Activated naive CD8-positive, alpha-beta T cell treated with anti-CD3 and anti-CD28 coated beads, Interleukin-2, amount 50 U/mL, for 16 hours (primary cell): ENCODE measurements at places on chromosomes 2 and 18.

GRCh38 chr2:70692256-70692655, 75.7 kb downstream of the ADD2 start:
- no peak for DNase-seq

DNA sequence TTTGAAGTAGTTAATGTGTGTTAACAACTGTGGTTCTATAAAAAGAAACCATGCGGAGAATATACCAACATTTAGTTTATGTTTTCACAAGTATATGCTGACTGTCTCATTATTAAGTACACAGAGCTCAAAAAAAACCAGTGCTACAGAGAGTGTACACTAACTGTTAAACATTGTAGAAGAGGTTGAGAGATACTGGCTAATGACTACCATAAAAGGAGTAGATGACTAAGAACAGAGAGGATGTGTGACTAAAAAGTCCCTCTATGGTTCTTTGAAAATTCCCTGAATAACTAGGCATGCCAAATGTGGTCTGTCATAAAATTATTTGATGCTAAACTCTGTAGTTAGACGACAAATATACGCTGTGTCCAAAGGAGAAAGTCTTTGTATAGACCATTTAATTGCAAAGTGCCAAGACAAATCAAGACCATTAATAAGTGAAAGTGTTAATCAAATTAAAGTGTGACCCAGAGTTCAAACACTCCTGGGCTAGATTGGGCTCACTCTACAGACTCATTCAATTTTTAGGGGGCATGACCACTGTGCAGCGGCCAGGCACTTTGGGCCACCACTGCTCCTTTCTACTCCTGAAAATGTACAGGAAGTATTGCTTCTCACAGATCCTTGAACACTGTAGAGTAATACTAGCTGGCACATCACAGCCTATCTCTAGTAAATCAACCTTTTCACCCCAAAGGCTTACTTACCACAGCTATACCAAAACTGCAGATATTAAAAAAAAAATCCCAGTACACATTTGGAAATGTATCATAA, 45.1 kb upstream of the SERTAD2 start:
- DNase-seq, result no peak

DNA sequence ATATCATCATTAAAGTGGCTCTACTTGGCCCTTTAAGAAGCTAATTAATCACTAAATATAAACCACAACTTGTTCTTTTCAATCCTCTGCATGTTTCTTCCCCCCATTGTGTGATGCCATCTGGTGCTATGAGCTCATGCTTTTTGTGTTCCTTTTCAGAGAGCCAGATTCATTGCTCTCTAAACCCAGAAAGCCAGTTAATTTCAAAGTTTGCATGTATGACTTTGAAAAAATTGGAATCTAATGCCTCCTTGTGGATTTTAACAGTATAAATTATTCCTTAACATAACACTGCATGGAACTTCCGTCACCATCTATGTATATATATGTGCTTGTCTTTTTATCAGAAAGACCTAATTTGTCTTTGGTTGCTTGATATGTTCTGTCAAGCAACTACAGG, 31.1 kb downstream of the TMEM178A start:
- DNase-seq, result no peak

DNA sequence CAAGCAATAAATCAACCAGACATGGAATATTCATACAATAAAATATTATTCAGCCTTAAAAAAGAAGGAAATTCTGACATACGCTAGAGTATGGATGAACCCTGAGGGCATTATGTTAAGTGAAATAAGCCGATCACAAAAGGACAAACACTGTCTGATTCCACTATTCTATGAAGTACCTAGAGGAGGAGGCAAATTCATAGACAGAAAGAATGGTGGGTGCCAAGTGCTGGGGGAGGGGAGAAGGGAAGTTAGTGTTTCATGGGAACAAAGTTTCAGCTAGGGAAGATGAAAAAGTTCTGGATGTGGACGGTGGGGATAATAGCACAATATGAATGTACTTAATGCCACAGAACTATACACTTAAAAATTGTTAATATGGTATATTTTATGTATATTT, 19.8 kb downstream of the SMAD7 start:
- DNase-seq, result no peak

GRCh38 chr2:128593879-128594650, 275.4 kb upstream of the HS6ST1 start:
- DNase-seq, result no peak

GRCh38 chr2:238549866-238550265, 123.1 kb downstream of the ASB1 start:
- DNase-seq, result no peak

DNA sequence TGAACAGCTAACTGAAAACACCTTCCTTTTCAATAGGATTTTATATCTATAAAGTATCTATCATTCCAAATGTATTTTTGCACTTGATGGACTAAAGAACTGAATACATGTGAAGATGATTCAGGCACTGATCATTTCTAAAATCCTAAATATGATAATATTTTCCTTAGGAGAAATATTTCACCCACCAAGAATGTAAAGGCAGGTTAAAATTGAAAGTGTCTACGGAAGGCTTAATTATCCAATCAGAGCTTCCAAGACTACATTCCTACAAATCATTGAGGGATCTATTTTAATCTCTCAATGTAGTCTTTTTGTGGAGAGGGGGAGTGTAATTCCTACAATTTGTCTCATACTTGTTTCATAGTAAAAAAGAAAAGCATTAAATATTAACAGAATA, 3.6 kb downstream of the GALNT3 start:
- DNase-seq, result no peak

- no peak for DNase-seq
These were observed 126.2 kb downstream of the DPP4 start for GRCh38 chr2:161947836-161948235.

DNA sequence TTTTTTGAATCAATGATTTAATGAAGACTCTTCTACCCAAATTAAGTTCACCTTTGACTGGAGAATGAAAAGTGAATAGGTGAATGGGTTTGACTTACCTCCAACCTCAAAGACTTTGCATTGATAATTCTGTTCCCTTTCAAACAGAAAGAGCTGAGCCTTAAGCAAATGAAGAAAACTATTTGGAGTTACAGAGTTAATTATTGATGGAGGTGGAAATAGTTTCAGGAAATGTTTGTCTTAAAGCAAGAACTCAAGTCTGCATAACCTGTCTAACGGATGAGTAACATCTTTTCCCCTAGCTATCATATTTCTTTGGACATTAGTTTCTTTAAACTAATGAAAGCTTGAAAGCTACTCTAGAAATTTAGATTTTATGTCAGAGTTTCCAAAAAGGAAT, 166.5 kb downstream of the CERS6 start:
- DNase-seq, result no peak

- DNase-seq, result no peak
These were observed 52.9 kb upstream of the RPL31 start for GRCh38 chr2:100948942-100949811.

DNA sequence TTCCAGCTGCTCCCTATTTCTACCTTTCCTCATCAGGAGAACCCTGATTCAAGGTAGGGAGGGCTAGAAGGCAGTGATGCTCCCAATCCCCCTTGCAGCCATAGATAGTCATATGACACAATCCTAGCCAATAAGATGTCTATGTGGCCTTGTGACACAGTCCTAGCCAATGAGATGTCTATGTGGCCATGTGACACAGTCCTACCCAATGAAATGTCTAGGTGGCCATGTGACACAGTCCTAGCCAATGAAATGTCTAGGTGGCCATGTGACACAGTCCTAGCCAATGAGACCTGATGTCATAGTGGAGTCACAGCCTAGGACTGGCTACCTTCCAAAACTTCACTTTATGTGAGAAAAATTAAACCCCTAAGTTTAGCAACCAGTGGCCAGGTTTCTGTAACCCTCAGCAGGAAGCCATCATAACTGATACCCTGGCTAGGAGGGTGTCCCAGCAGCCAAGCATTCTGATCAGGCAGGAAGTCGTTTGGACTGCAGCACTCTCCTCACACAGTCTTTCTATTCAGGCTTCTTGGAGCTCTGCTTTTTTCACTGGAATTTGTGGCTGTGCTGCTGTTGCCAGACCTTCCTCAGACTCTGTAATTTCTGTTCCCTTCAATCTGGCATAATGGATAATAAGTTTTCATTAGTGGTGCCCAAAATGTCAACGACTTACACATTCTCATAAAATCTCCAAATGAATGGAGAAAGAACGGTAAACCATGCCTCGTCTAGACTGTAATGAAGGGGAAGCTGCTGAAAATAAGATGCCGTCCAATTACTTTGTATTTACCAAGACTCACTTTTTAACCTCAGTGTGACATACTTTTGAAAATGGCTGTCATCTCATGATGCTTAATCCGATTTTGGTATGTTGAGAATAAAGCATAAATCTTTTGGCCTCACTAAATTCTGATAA, 165.0 kb upstream of the NCKAP5 start:
- DNase-seq, result no peak

GRCh38 chr2:197628043-197628500, 47.3 kb downstream of the RFTN2 start:
- no peak for DNase-seq
